Neural cell (in vitro differentiated cells): ENCODE measurements at places on chromosomes 13 and 19. TPM values are rescaled to one million over a fixed set of nuclear protein-coding genes. Genes with fewer than 3 reads are reported as not detected.

Gene WDR88
- polyA plus RNA-seq: 0.35 TPM in 1 of 2 replicates, not detected in the other

Gene PNMA8B
- 9.9 and 10.1 TPM in 2 replicates for polyA plus RNA-seq

Gene PLPP2
- 2.1 and 2.8 TPM in 2 replicates for polyA plus RNA-seq

Gene HRC
- polyA plus RNA-seq: 1.0 TPM in 1 of 2 replicates, not detected in the other

Gene TMEM221
- not detected in 2 replicates for polyA plus RNA-seq

Gene RASGRP4
- polyA plus RNA-seq: not detected in 2 replicates

Gene LILRB2
- polyA plus RNA-seq: not detected in 2 replicates

Gene NKPD1
- 1.6 and 2.8 TPM in 2 replicates for polyA plus RNA-seq

Gene CGB8
- polyA plus RNA-seq: not detected in 2 replicates

Gene LILRB4
- polyA plus RNA-seq: not detected in 2 replicates

Gene DCT
- 0.14 TPM in 1 of 2 replicates, not detected in the other for polyA plus RNA-seq

Gene ZNF813
- 1.9 and 2.6 TPM in 2 replicates for polyA plus RNA-seq

Gene FUT2
- not detected in 2 replicates for polyA plus RNA-seq

Gene MAB21L1
- 0.07 and 0.28 TPM in 2 replicates for polyA plus RNA-seq

Gene CACNA1A
- polyA plus RNA-seq: 6.9 and 13.7 TPM in 2 replicates

Gene PROZ
- polyA plus RNA-seq: not detected in 2 replicates

Gene DIRAS1
- polyA plus RNA-seq: 39.8 and 59.1 TPM in 2 replicates

Gene SLITRK5
- 4.2 and 4.3 TPM in 2 replicates for polyA plus RNA-seq

Gene ADGRE2
- polyA plus RNA-seq: not detected in 2 replicates

Gene NXNL1
- not detected in 2 replicates for polyA plus RNA-seq

Gene ZNF491
- 26.0 and 29.8 TPM in 2 replicates for polyA plus RNA-seq

Gene CEBPA
- polyA plus RNA-seq: 1.6 and 2.6 TPM in 2 replicates

Gene MRPS31
- polyA plus RNA-seq: 72.4 and 78.8 TPM in 2 replicates

Gene C19orf73
- 5.7 and 8.4 TPM in 2 replicates for polyA plus RNA-seq

Gene ICAM1
- polyA plus RNA-seq: not detected in 2 replicates

Gene IGFL2
- polyA plus RNA-seq: not detected in 2 replicates

Gene LRRC4B
- polyA plus RNA-seq: 83.1 and 98.9 TPM in 2 replicates

Gene PEG3
- 0.06 TPM in 1 of 2 replicates, not detected in the other for polyA plus RNA-seq

Gene SIGLEC11
- not detected in 2 replicates for polyA plus RNA-seq

Gene WDR87
- not detected in 2 replicates for polyA plus RNA-seq

Gene LATS2
- 2.6 and 3.7 TPM in 2 replicates for polyA plus RNA-seq

Gene ZNF527
- 13.6 and 18.6 TPM in 2 replicates for polyA plus RNA-seq

Gene NCR1
- not detected in 2 replicates for polyA plus RNA-seq

Gene CEACAM20
- polyA plus RNA-seq: not detected in 2 replicates

Gene ACER1
- 0.62 TPM in 1 of 2 replicates, not detected in the other for polyA plus RNA-seq

Gene PSG5
- not detected in 2 replicates for polyA plus RNA-seq

Gene ZNF418
- polyA plus RNA-seq: 19.7 and 27.6 TPM in 2 replicates

Gene SERTAD1
- polyA plus RNA-seq: 3.3 and 5.1 TPM in 2 replicates

Gene RYR1
- polyA plus RNA-seq: 0.44 and 0.69 TPM in 2 replicates

Gene SPINT2
- 236 and 378 TPM in 2 replicates for polyA plus RNA-seq
